Stimulated activated CD4-positive, alpha-beta T cell treated with anti-CD3 and anti-CD28 coated beads, Interleukin-1b, Interleukin-23, amount 100 ng/mL, for 24 hours (primary cell): ENCODE measurements at places on chromosomes 3 and 15.
A peak's percentile ranks its signal among the peaks of the same experiment; 100 is the strongest.

DNA sequence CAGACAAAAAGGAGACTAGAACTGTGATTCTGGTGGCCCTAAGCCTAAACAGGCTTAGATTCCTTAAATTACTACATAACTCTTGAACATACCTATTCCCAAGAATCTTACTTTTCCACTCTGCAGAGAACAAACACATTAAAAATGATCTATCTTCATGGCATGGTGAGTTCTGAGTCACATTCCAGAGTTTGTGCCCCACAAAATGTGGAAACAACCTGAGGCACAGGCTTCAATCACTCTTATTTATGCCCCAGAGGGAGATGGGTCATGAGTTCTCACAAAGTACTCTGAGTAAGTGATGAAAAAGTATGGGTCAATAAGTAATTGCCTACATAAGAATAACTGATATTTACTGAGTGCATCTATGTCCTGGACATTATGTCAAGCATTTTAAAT lies 137.5 kb upstream of the SLC2A2 start:
- no peak for DNase-seq

DNA sequence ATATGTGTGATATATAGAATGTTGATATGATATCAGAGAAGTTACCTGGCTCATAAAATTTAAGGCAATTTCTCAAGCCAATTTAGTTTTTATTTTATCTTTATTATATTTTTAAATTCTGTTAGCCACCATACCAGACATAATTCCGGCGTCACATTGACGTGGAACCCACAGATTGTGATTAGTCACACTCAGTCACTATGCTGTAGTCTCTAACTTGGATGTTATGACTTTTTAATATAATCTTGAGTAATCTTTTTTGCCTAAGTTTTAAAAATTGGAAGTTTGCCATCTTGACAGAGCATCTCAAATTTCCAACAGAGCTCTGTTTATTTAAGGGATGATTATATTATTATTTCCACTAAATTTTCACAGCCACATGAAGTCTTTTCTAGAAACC lies 9.7 kb upstream of the DCLK3 start:
- no peak for DNase-seq

DNA sequence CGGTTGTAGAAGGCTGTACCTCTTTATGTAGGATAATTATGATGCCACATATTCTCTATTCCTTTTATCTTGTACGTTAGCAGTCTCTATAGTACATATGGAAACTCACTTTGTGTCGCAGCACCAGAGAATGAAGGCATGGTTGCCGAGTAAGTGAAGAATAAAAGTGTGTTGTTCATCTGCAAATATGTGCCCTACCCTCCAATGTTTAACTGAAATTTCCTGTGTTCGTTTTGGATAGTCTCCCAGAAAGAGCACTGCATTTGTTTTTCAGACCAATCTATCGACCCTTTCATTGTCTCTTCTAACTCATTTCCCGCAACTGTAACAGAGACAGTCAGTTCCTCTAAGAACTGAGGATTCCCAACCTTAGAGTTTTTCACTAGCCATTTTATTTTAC lies 592.8 kb downstream of the TUSC7 start:
- no peak for DNase-seq

DNA sequence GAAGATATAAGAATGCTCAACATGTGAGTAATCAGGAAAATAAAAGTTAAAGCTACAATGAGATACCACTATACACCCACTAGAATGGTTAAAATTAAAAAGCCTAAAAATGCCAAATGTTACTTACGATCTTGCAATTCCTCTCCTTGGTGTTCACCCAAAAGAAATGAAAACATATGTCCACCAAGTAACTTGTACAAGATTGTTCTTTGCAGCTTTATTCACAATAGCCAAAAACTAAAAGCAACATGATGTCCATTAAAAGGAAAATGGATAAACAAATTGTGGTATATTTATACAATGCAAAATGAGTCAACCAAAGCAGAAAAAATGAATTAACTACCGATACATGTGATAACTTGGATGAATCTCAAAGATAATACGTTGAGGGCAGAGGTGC lies 301.6 kb upstream of the THBS1 start:
- no peak for DNase-seq

- DNase-seq: no peak
Observed at GRCh38 chr3:167572991-167573390, 80.8 kb downstream of the WDR49 start.

- no peak for DNase-seq
Observed at GRCh38 chr3:79424811-79425210, 343.0 kb downstream of the ROBO1 start.

- DNase-seq: peak; percentile 18
Observed at GRCh38 chr15:100918690-100919480, at the start of gene LRRK1. TSS of gene LRRK1 (plus strand) at chr15:100919357. CDS start at chr15:100924633, 5,276 bp downstream.

GRCh38 chr3:45826321-45826720 lies 15.6 kb downstream of the LZTFL1 start:
- no peak for DNase-seq

DNA sequence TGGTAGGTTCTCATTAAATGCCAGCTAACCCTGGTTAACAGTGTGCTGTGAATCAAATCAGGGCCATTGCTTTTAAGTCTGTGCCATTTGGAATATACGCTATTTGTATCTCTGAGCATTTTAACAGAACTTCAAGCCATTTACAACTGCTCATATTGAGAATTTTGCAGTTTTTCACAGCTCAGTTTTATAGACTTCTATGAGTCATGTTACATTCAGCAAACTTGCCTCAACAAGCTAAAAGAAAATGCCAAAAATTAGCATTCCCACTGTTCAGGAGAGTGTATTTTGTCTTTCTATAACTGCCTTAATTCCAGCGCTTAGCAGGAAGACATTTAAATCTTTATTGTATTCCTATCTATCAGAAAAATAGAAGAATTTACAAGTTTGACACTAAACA lies 196.4 kb downstream of the GBE1 start:
- DNase-seq: no peak

GRCh38 chr15:59654046-59654445 lies 3.3 kb downstream of the GTF2A2 start:
- DNase-seq: no peak

DNA sequence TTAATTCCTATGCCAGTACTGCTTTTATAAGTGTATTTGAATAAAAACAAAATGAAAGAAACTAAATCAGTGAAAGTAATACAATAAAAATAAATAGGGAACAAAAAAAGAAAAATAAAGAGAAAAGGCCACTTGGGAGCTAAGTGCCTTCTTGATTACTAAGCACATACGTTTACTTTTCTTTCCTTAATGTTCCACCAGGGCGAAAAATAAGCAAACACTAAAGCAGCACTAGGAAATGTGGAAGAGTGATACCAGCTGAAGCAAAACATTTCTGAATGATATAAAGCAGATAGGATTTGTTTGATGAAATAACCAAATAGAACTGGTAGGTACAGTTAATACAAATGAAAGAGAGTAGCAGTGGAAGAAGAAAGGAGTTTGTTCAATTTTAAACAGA lies 132.8 kb upstream of the ZPLD1 start:
- DNase-seq: no peak

GRCh38 chr3:114659109-114660061 lies 365.6 kb downstream of the TIGIT start:
- DNase-seq: no peak

DNA sequence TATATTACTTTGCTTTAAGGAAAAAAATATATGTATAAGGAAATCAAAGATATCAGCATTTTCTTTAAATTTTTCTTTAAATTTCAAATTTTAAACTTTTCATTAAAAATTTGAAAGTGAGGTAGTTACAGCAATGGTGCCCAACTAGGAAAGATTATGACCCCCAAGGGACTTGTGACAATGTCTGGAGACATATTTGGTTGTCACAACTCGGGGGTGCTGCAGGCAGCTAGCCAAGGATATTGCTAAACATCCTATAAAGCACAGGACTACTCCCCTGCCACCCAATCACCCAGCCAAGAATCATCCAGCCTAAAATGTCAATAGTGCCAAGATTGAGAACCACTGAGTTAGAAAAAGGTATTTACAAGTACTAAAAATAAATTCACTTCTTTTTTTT lies 57.3 kb downstream of the SLC4A7 start:
- no peak for DNase-seq

DNA sequence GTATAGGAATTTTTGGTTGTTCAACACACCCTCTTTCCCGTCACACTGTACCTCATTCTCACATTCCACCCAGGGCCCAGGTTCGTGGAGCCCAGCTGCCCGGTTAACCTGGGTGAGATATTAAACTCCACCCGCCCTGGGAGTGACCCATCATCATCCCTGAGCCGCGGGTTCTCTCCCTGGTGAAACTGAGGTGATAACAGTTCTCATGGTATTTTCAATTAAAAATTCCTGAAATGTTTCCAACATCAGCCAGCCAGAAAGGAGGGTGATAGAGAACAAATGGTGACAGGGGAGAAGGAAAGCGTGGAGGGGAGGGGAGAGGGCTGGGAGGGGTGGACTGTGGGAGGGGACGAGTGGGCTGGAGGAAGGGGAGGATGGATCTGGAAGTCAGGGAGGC lies 148.8 kb downstream of the ALDH1A2 start:
- DNase-seq: no peak

- no peak for DNase-seq
Observed at GRCh38 chr3:64686446-64686908, 1.3 kb downstream of the ADAMTS9 start.

GRCh38 chr3:135757421-135757820 lies 208.1 kb upstream of the PPP2R3A start:
- DNase-seq: no peak

- DNase-seq: no peak
Observed at GRCh38 chr3:111598552-111598951, 3.4 kb upstream of the ZBED2 start.

- DNase-seq: no peak
Observed at GRCh38 chr3:194300382-194300758, 50.8 kb downstream of the CPN2 start.

- no peak for DNase-seq
Observed at GRCh38 chr15:101038327-101039003, 119.3 kb downstream of the LRRK1 start.

DNA sequence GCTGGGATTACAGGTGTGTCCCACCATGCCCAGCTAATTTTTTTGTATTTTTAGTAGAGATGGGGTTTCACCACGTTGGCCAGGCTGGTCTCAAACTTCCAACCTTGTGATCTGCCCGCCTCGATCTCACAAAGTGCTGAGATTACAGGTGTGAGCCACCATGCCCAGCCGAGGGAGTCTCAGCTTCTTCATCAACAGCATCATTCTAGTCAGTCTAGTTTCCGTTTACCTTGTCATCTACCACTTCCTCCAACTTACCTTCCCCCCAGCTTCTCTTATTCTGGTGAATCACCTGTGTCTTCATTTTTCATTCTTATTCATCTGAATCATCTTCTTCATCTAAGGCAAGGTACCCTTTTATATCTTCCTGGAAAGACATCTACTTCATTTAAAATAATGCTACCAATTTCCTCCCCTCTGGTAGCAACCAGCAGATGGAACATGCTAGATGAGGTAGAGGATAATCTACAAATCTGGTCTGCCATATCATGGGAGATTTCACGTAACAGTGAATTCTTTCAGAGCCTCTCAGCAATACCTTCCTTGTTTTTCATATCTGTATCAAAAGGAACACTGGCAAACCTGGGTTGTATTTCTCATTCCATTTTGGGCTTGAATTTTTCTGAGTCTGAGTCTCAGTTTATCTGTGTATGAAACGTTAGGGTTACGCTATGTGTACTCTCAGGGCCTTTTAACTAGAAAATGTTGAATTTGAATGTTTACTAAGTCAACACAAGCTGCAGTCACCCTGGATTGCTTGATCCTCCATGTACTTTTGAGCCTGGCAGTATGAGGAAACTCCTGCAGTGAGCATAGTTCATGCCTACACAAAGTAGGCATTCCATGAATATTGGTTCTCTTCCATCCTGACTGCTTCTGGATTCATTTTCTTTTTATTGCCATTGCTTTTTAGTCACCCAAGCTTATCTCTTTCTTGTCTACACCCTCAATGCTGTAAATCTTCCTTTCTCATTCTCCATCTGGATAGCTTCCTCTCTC lies 16.8 kb downstream of the LPP start:
- peak; percentile 22 for DNase-seq

DNA sequence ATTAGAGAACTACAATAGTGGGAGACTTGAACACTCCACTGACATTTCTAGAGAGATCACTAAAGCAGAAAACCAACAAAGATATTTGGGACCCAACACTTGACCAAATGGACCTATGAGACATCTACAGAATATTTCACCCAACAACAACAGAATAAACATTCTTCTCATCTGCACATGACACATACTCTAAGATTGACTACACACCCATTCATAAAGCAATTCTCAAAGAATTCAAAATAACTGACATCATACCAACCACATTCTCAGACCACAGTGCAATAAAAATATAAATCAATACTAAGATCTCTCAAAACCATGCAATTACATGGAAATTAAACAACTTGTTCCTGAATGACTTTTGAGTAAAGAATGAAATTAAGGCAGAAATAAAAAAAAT lies 473.7 kb downstream of the LPP start:
- DNase-seq: no peak

DNA sequence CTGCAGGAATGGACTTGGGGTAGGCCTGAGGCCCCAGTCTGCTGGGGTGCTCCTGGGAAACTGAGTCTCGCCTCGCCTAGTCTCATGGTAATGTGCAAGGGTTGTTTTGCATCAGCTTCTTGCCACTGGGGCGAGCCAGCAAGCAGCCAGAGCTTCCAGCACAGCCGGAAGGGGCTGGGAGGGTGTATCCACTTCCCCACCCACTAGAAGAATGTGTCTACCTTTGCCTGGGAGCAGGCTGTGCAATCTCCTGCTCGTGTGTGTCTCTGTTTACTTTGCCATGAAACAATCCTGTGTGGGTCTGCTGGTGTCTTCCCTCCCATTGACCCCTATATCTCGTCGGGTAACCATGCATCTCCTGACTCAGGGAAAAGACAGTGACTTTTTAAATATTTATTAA lies 21.8 kb upstream of the ERICH6 start:
- no peak for DNase-seq

DNA sequence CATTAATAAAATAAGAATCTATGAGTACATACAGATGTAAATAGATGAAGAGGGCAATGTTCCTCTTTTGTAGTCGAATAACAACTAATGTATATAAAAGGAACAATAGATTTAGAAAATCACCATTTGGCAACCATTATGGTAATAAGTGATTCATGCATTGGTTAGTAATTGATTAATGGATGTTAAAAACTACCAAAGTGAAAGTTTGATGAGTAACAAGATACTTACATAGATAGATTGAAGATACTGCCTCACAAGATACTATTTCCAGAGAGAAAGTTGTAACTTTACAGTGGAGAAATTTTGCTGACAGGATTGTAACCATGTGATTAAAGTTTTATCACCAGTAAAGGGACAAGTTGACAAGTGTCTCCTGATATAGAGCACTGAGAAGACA lies 55.0 kb downstream of the TCF12 start:
- DNase-seq: no peak

- no peak for DNase-seq
Observed at GRCh38 chr15:27638958-27639357, 460.2 kb downstream of the OCA2 start.

DNA sequence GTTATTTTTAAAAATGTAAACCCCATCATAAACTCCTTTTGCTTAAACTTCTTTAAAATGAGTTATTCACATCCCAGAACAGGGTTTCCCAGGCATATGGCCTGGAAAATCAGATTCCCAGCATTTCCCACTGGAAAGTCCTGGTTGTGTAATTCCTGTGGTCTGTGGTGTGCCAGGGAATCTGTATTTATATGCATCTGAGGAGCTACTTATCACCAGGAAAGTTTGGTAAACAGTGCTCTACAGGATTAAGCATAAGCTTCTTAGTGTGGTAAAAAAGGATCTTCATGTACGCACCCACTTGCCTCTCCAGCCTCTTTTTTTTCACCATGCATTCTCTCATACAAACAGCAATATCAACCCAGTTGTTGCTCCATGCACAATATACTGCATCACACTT lies 28.2 kb downstream of the MEIS2 start:
- no peak for DNase-seq
